ENCODE measurements at places on chromosomes 7 and 10. TPM values are rescaled to one million over a fixed set of nuclear protein-coding genes. Genes with fewer than 3 reads are reported as not detected.

MSMB gene
- not detected for total RNA-seq

DNA sequence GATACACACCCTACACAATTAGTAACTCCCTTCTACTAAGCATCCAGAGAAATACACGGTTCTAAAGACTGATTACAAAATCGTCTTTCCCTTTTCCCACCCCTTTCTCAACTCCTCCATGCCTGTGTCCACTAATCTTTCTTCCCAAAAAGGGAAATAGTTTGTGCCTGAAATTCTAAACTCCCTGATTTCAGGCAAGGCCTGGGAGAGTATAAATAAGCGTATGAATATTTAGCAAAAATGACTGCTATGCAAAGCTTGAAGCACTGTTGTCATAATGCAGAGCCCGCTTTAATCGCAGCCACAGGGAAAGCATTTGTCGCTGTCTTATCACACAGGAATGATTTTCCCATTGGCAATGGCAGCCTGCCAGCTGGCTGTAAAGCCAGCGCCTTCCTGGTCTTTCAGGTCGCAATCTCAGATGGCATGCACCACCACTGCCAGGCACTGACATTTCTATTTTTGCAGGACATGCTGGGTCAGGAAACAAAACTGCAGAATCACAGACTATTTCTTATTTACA, 142.9 kb upstream of the PCGF5 start:
- no peak for DNase-seq

ITIH5 gene
- total RNA-seq, result not detected

KLF14 gene
- total RNA-seq, result not detected

DNA sequence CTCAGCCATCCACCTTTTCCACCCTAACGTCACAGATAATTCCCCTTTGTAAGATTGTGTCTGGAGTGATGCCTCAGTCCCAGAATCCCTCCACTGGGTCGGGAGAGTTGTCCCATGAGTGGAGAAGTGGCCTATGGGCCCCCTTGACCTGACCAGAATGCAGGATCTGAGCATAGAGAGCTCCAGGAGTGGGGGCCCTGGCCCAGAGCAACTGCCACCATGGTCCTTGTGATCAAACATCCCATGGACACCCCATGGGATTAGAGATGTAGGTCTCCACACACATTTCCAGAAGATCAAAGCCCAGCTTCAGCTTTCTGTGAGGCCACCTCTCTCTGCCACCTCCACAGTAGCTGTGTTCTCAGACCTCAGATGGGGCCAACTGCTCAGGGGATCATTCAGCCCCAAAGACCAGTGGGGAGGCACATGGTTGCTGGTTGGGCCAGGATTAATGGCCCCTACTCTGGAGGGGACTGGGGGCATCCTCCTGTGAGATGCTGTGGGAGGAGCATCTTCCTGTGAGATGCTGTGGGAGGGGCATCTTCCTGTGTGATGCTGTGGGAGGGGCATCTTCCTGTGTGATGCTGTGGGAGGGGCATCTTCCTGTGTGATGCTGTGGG, 28.5 kb upstream of the DPYSL4 start:
- DNase-seq, result no peak

DNA sequence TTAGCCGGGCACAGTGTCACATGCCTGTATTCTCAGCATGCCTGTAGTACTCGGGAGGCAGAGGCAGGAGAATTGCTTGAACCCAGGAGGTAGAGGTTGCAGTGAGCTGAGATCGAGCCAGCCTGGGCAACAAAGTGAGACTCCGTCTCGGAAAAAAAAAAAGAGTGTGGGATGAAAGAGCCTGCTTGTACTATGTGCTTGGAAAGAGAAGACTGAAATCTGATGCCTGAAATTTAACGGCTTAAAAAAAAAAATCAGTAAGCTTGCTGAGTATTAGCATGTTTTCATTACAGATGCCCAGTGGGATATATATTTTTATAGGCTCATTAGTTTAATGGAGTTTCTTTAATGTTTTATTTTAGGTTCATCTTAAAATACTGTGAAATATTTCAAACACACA, 4.2 kb downstream of the NT5C2 start:
- DNase-seq, result no peak

All from activated CD8-positive, alpha-beta memory T cell treated with anti-CD3 and anti-CD28 coated beads, Interleukin-2, amount 10 ng/mL, durations not matched to agents 7 days and 5 days (primary cell).